ENCODE measurements at places on chromosomes 12 and 14.

- DNase-seq, result no peak
Observed at GRCh38 chr12:94265966-94266745, 117.8 kb downstream of the PLXNC1 start.

DNA sequence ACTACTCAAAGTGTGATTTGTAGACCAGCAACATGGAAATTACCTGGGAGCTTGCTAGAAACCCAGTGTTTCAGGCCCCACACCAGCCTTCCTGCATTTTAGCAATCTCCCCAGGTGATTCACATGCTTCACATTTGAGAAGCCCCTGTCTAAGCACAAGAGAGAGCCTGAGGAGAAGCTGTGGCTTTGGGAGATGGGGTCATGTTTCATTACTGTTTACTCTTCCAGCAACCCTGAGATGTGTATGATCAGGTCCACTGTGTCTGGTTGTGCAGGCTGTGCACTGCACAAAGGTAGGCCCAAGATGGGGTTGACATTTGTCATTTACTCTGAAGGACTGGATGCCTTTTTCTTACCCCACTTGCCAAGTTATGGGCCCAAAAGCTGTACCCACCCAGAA, 190.1 kb downstream of the SLC41A2 start:
- DNase-seq, result no peak

DNA sequence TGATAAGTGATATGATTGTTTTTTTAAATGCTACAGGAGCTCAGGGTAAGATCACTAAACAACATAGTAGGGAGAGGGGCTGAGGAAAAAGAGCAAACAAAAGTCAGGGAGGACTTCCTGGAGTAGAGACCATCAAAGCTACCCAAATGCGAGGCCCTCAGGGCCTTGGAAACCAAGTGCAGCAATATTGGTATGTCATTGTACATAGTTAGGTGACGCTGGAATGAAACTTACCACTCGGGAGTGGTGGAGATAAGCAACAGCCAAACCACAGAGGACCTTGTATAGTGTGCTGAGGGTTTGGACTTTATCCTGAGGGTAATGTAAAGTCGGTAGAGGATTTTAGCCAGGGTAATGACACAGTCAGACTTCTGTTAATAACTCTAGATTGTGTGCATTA, 13.8 kb downstream of the KITLG start:
- DNase-seq, result peak; percentile 39

DNA sequence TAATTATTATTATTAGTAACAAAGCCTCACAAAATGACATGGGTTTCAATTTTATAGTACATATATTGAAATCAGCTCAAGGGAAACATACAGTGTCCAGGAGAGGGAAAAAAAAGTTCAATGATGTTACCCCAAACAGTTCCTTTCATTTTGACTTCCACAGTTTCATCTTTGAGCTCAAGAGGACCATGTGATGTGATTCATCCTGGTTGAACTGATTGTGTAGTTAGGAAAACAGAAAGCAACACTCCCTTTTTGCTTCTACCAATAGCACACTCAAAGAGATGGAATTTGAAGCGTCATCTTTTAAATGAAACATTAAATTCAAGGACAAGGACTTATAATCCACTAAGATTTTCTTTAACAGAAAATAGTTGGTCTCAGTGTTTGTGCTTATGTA, 461.0 kb downstream of the FOXG1 start:
- DNase-seq, result peak; percentile 32

DNA sequence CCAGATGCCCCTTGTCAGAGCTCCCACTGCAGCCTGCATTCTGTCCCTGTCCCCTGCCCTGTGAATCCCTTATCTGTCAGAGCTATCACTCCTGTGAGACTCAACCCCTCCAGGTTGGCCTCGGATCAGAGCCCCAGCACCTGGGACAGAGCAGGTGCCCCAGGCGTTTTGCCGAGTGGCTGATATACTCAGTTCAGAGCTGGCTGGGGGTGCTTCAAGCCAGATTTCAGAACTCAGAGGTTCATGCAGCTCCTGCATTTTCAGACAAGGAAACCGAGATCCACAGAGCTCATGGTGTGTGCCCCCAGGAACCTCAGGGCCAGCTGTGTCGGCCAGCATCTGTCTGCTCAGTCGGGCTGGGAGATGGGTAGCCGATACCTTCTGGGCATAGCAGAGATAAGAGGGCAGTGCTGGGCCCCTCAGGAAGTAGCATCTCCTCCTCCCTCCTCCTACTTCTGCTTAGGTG, 228.0 kb upstream of the RTL1 start:
- DNase-seq, result no peak

GRCh38 chr14:34023824-34024767, 73.2 kb upstream of the EGLN3 start:
- no peak for DNase-seq

GRCh38 chr14:22780105-22780679, 13.7 kb downstream of the OXA1L start:
- peak; percentile 22 for DNase-seq

- no peak for DNase-seq
Observed at GRCh38 chr12:111196532-111196931, 172.4 kb downstream of the PHETA1 start.

DNA sequence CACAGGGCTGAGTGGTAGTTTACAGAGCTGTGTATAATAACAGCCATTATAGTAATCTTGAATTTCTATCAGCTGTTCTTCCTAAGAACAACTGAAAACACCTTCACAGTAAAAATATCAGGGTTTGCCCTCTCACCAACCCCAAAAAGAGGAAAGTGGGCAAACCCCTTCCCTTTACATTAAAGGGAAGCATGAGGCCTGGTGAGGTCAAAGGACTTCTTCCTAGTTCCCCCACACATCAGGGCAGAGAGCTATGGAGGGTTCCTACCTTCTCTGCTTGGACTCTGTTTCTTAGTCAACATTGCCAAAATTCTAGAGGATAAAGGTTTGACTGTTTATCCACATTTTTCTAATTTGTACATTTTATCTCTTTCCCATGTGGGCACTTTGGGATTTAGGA, 4.4 kb upstream of the RPAP3 start:
- no peak for DNase-seq

DNA sequence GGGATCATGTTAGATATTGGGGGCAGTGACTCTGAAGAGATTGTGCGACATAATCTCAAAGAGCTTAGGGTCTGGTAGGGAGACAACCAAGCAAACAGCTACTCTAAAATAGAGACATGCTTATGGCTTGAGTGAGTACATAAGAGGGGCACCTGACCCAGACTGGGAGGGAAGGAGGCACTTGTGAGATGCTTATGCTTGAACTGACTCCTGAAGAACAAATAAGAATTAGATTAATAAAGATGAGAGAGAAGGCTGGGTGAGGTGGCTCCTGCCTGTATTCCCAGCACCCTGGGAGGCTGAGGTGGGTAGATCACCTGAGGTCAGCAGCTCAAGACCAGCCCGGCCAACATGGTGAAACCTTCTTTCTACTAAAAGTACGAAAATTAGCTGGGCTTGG, 19.1 kb downstream of the TMTC2 start:
- no peak for DNase-seq

- DNase-seq, result no peak
Observed at GRCh38 chr12:103882861-103883596, 42.0 kb upstream of the NT5DC3 start.

DNA sequence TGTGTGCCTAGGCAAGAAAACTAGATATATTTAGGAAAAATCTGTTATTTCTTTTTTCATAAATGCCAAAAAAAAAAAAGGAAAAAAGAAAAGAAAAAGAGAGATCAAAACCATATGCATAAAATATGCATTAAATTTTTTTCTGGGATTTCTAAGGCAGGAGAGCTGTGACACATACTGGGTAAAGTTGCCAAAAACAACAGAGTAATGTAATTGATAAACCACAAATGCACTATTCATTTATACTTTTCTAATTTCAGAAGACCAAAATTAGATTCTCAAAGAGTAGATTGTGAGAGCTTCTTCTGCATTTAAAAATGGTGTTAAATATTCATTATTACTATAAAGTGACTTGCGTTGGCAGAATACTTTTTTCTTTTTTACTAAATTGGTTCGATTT, 673.8 kb upstream of the MGAT4C start:
- DNase-seq, result no peak

- DNase-seq, result no peak
Observed at GRCh38 chr14:50943261-50943942, 881 bp downstream of the PYGL start.

DNA sequence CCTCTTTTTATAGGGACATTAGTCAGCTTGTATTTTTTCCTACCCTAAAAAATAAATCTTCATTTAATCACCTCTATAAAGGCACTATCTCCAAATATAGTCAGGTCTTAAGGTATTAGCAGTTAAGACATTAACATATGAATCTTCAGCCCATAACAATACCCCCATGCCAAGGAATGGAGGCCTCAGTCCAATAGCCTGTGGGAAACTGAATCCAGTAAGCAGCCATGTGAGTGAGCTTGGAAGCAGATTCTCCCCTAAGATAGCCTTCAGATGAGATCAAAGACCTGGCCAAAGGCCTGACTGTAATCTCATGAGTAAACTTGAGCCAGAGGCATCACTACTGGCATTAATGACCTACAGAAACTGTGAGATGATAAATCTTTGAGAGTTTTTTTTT, 232.1 kb upstream of the SYT10 start:
- DNase-seq, result peak; percentile 29

- no peak for DNase-seq
Observed at GRCh38 chr14:86973177-86973576, 1019.8 kb downstream of the GALC start.

GRCh38 chr12:72082986-72083820, 144.6 kb downstream of the TPH2 start:
- DNase-seq, result no peak

DNA sequence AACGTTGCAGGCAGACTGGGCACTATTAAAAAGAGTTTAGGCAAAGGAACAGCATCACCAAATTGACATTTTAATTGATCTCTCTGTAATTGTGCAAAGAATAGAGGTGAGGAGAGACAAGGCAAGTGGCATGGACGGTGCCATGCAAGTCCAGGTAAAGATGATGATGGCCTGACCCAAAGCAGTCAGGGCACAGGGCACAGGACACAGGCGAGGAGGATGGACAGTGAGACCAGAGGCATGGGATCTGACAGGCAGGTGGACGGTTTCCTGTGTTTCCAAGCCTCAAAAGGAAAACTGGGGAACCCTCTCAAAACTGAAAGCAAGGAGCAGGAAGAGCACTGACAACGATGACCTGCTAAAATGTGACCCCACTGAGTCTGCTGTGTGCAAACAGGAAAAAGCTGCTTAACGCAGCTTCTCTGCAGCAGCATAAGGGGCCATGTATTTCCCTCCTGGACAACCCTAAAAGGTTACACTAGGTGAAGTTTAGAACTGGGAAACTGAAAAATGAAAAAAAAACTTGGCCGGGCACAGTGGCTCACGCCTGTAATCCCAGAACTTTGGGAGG, 50.9 kb downstream of the CLIP1 start:
- no peak for DNase-seq

DNA sequence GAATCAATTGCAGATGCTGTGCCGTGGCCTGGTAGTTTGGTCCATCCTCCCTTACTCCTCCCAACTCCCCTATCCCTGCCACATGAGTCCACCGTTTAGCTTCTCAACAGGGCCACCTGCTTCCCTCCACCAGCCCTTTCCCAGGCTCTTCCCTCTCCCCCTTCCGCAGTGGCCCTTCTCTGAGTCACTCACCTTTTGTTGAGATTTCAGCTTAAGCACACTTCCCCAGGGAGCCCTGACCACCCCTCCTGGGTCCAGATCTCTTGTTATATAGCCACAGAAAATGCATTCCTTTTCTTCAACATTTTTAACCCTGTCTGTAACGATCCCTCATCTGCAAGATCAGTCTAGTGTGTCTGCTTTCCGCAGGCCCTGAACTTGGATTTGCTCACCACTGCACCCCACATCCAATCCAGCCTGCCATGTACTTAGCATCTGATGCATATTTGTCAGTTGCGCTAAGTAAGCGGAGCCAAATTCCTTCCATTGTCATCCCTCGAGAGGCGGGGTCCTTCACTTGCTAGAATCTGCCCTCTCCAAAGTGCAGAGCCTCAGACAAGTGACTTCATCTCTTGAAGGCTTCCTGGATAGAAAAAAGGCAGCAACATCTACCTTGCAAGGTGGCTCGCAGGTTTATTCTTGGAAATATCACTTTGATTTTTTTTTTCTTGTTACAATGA, 41.1 kb downstream of the TMEM63C start:
- DNase-seq, result no peak

GRCh38 chr12:64625243-64626077, 15.2 kb downstream of the RASSF3 start:
- DNase-seq, result peak; percentile 89

DNA sequence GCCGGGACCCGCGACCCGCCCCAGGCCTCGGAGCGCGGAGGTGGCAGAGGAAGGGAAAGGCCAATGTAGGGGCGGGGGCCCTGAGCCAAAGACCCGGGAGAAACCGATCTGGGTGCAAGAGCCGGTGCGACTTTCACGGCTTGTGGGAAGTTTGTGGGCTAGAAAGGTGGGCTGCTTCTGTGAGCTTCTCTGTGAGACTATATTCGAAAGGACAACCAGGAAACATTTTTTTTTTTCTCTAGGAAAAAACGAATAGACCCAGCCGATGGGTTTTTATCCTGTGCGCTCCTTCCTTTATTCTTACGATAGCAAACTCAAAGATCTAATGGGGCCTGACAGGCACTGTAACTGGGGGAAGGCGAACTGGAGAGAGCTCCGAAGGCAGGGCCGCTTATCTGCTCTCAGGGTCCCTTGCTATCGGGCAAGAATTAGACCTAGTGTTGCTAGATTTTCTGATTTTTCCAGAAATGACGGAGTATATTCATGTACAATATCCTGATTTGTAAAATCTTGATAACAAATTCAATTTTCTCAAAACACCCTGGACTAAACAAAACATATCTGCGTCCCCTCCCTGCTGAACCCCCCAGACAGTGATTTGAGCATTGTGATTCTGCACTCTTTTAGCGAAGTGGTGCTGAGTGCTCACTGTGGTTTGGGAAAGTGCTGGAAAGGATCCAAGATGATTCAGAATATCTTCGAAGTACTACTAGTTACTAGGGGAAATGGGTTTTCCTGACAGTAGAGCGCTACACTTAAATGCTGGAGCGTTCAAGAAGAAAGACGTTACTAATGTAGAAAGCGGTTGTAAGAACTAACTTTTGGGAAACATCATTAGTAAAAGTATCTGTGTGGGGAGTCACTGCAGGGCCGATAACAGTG, 563 bp upstream of the STXBP6 start:
- peak; percentile 81 for DNase-seq

- DNase-seq, result peak; percentile 77
Observed at GRCh38 chr12:117134059-117134458, 34.8 kb upstream of the TESC start.

DNA sequence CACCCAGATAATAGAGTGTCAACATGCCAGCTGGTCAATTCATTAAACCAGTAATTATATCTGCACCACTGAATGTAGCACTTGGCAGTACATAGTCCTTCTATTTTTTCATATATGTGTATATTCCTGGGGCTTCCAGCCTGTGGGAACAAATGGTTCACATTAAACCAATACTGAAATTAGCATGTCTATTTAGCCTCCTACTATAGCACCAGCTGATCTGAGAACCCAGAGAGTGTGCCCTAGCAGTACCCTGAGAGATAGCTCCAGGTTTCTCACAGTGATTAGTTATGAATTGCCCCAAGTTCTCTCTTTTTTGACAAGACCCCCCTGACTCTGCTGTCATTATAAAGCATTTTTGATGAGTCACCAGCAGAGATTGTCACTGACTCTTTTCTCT, 1097.3 kb upstream of the FLRT2 start:
- no peak for DNase-seq

- DNase-seq, result no peak
Observed at GRCh38 chr12:77247542-77247941, 182.2 kb upstream of the E2F7 start.

GRCh38 chr14:97290977-97291376, 493.8 kb downstream of the VRK1 start:
- peak; percentile 64 for DNase-seq

Measured in RPMI7951 (cell line).